Cardiac septum (tissue), 1 donor: ENCODE measurements at places on chromosomes 16 and 17. TPM values are rescaled to one million over a fixed set of nuclear protein-coding genes. Genes with fewer than 3 reads are reported as not detected.

GAS2L2 gene
- 0.08 TPM for total RNA-seq

KRTAP4-6 gene
- not detected for total RNA-seq

IRF8 gene
- total RNA-seq = 1.6 TPM

PRSS22 gene
- total RNA-seq = not detected

SOST gene
- total RNA-seq = 0.24 TPM

TSPOAP1 gene
- 10.7 TPM for total RNA-seq

KRT9 gene
- not detected for total RNA-seq

PIK3R5 gene
- 2.0 TPM for total RNA-seq

KRTAP4-5 gene
- total RNA-seq = not detected

TAF1C gene
- 20.9 TPM for total RNA-seq
